ENCODE measurements at places on chromosomes 2 and 18.

DNA sequence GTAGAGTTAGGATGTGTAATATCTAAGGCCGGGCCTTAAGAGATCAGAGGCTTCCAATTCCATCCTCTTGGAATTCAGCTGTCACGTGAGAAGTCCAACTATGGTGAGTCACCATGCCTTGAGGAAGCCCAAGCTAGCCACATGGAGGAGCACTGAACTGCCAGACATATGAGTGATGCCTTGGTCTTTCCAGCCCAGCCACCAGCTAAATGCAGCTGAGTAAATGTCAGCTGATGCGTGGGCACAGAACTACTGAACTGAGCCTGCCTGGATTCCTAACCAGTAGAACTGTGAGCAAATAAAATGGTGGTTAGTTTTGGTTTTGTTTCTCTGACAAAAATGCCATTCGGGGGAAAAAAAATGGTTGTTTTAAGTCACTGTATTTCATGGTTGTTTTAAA is 153.7 kb upstream of the SERTAD2 start:
- DNase-seq: no peak

GRCh38 chr18:63550068-63550467 is 7.9 kb downstream of the SERPINB12 start:
- DNase-seq: no peak

- DNase-seq: no peak
Measured at GRCh38 chr2:241798081-241798630, 10.8 kb upstream of the NEU4 start.

DNA sequence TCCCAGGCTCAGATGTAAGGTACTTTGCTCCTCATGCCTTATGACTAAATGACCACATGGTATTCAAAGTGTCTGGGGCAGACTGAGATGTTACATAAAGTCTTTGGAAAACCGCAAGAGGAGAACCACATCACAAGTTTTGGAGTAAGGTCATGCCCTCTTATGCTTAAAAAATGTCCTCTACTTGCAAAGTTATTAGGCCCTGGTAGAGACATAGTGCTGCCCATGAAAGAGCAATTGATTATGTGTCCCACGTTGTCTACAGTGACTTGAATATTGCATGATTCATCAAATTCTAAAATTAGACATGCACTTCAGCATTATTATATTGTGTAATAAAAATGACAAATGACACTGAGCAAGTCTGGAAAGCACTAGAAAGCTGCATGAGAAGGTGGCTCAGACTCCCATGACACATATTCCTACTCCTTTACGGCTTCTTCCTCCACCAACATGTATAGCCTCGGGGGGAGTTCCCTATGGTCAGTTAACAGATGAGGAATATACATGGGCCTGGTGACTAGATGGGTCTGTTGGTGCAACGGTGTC is 602.6 kb upstream of the VRK2 start:
- no peak for DNase-seq

- no peak for DNase-seq
Measured at GRCh38 chr2:236157815-236158498, 10.2 kb downstream of the GBX2 start.

DNA sequence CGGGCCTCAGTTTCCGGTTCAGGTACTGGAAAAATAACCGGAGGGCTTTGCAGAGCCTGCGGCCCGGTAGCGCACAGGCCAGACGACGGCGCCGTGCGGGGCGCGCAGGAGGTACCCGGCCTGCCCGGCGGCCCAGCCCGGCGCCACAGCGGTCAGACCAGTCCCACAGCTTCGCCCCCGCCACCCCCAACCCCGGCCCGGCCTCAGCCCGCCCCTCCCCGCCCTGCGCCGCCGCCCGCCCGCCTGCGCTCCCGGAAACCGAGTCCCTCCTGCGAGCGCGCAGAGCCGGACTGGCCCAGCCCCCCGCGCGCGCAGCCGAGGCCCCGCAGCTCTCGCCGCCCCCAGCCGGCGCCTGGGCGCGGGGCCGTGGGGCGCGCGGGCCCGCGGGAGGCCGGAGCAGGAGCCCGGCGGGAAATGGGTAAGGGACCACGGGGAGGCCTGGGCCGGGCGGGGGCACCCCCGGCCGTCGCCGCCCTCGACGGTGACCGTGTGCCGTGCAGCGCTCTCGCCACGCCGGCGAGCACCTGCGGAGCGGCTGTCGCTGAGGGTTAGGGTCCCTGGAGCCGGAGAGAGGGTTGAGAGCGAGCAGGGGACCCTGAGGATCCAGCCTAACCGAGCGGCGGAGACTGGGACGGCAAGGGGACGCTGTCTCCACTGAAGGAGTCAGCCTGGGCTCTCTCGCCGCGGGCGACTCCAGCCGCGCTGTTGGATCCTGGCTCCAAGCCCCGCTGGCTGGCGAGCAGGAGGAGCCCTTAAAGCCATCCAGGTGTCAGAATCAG is 16.5 kb upstream of the PSD4 start:
- DNase-seq: no peak

- no peak for DNase-seq
Measured at GRCh38 chr18:10474309-10474708, 19.9 kb downstream of the APCDD1 start.

GRCh38 chr2:72780477-72780876 is 45.4 kb downstream of the EXOC6B start:
- no peak for DNase-seq

DNA sequence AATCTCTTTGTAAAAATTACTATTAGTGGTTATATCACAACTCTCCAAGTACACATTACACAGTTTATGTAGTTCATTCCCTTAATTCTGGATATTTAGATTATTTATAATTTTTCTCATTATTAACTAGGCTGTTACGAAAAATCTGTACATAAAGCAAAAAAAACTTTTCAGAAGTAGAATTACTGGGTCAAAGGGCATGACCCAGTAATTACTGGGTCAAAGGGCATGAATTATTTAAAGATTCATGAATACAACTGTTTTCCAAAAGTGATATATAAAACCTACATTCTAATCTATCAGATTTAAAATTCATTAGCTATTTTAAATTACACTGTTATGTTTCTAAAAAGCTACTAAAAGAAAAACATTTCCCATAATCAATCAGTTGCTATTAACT is 55.3 kb downstream of the MSH6 start:
- DNase-seq: no peak

- DNase-seq: no peak
Measured at GRCh38 chr18:62832282-62832681, 116.9 kb downstream of the PHLPP1 start.

DNA sequence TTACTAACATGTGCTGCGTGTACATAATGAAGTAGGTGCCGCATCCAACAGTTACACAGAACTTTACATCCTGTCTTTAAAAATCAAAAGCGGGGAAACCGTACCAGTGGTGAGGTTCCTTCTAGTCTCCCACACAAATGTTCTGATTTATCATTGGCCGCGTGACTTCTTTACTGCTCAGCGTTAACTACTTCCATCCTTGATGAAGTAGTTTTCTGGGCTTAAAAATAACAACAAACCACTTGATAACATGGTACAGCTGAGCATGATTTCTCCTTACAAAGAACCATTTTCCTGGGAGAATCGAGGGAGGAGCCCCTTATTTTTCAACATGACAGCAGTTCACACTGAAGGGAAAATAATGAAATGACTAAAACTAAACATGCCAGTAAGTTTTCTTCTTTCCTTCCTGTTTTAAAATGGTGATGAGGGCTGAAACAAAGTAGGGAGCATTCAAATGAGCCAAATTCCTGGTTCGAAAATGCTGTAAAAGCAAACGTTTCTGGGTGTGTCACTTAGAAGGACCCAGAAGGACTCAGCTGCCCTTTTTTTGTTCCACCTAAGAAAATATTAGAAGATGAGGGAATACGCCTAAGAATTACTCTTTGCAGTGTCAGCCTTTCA is 9.9 kb downstream of the EMILIN2 start:
- no peak for DNase-seq

DNA sequence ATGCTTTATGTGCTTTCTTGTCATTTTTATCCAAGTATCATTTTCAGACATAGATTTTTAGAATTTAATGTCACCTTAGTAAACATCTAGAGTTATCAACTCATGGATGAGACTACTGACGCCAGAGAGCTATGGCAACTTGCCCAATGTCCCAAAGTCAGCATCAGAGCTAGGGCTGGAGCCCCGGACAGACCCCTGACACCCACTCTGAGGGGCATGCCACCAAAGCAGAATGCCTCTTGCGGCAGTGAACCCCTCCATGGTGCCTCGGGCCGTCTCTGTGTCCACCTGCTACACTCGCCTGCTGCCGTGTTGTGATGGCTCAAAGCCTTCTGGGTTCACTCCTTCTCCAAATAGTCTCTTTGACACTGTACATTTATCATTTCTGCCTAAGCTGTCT is 5.4 kb downstream of the SIGLEC15 start:
- no peak for DNase-seq

DNA sequence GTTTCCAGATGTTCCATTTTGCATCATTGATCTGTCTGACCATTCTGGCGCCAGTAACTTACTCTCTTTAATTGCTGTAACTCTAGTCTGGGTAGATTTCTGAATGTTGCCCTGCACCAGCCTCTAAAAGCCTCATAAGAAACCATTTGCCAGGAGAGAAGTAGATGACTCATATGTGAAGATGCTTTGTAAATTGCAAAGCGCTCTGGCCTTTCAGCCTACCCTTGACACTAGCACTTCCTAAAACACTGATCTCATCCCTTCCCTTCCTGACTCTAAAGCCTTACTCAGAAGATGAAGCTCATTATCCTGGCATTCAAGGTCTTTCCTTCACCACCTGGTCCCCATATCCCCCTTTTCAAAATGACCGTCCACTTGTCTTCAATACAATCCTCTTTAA is 193.2 kb upstream of the MEX3C start:
- DNase-seq: no peak

DNA sequence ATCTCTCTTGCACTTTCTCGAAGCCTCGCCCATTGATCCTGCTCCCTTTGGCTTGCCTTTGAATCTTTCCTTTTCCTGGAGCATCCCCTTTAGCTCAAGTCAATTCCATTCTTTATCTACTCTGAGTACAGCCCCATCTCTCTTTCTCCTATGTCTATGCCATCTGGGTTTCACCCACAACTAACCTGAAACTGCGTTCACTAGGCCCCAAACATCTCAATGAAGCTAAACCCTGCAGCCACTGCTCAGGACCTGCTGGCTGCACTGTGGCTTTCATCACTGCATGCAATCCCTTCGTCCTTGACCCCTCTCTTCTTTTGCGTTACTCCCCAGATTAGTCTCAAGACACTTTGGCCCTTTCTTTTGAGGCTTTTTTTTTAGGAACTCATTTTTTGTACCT is 81.6 kb upstream of the CYRIA start:
- no peak for DNase-seq

- DNase-seq: no peak
Measured at GRCh38 chr2:169009865-169010579, 21.1 kb downstream of the ABCB11 start.

DNA sequence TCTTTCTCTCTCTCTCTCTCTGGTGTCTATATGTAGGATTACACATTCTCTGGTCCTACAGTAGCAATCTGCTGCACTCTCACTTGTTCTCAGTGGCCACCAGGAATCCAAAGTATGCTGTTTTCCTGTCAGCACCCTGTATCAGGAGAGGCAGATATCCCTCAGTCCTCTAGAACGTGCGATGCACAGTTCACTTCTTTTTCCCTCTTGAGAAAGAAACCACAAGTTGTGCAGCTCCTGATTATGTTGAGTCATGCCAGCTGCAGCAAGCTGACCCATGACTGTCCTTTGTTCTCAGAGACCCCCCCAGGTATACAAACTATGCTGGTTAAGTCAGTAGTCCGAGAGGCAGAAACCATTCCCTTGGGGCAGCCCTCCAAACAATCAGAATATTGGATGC is 54.6 kb downstream of the LANCL1 start:
- no peak for DNase-seq

DNA sequence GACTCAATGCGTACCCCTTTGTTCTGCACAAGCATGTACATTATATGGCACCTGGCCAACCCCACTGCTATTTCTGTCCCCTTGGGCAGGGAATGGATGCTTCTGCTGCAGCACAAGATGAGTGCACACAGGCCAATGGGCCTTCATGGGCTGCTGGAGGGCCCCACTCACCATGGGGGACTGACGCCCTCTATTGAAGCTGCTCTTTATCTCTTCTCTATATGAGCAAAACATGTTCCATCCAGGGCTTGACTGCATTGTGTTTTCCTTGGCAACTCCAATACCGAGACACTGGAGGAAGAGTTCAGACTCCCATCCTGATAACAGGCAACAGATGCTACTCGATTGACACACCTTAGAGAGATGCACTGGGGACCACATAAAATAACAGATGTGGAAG is 251.6 kb upstream of the NCKAP5 start:
- DNase-seq: no peak

All from hematopoietic multipotent progenitor cell treated with erythropoietin and hydrocortisone succinate and interleukin-3 and kit ligand, for 15 days (in vitro differentiated cells).